Inflammatory macrophage (primary cell): ENCODE measurements at places on chromosomes 6 and 20.

GRCh38 chr6:112337209-112337638 lies 9.9 kb upstream of the RFPL4B start:
- DNase-seq: no peak

DNA sequence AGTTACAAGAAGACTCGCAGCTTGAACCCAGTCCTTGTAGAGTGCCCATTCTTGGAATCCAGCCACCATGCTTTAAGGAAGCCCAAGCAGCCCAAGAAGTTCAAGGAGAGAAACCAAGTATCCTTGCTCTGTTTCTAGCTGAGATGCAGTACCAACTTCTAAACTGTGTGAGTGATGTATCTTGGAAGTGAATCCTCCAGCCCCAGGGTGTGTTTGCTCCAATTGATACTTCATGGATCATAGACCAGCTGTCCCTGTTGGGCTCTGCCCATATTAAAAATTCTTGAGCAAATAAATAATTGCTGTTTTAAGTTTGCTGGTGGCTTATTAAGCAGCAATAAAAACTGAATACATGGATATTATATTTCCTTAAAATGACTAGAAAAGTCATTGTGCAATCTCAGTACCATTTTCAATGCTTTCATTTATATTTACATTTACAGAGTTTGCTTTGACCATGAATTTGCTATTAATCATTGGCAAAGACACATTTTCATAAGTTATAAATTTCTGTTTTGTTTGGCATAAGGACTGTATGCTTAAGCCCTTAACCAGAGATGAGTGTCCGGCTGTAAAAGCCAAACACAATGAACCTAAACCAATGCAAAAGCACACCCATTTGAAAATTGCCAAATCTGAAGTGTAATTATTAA lies 9.2 kb downstream of the SPTLC3 start:
- DNase-seq: no peak

DNA sequence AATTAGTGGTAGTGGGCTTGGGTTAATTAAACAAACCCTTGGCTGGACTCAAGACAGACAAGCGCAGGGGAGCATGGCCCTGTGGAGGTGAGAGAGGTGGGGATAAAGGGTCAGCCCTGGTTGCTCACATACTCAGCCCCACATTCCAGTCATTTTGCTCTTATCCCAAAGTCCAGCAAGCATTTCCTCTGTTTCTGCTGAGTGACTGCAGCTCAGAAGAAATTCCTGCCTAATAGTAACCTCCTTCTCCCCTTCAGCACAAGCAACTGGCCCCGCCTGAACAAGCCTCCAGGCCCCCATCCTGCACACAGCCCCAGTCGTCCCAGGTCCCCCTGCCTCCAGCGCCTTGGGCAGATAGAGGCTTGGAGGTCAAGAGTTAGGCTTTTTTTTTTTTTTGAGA lies 3.6 kb upstream of the TFEB start:
- no peak for DNase-seq

DNA sequence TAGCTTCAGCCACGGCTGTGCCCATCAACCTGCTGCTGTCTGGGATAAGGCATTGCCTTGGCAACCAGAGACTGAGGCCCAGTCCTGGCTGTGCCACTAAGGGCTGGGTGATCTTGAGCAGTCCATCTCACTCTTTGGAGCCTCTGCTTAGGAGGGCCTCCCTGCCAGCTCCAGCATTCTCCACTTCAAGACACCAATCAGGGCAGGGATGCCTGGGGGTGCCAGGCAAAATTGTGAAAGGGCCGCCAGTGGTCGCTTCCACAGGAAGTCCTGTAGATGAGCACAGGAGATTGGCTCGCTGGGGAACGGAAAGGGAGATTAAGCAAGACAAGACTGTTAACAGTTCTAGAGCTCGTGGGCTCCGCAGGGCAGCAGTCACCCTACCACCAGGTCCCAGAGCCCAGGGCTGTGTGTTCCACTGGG lies at the start of gene RAB44:
RAB44 (plus strand) TSS at position 346 of the 423 bp plus-strand sequence. CDS start 6,410 bp downstream, outside the sequence.
- peak; percentile 60 for DNase-seq

DNA sequence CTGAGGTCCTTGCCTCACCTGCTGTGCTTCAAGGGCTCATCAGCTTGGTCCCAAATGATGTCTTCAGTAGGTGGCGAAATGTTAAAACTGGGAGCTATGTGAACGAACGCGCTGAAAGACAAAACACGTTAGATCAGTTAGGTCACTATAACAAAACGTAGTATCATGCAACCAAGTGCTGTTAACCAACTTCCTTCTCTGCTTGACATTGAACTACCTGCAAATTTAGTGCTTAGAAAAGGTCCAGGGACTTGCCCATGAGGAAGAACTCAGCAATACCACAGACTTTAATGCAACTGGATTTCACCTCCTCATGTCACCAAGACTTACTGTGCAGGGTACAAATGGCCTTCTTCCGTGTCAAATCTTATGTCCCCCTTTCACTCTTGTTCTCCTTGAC lies 24.8 kb downstream of the BACH2 start:
- DNase-seq: no peak

GRCh38 chr6:46689657-46690056 lies 2.0 kb downstream of the TDRD6 start:
- DNase-seq: no peak

- DNase-seq: peak; percentile 59
These were observed 87.1 kb upstream of the SCGN start for GRCh38 chr6:25564943-25565342.

DNA sequence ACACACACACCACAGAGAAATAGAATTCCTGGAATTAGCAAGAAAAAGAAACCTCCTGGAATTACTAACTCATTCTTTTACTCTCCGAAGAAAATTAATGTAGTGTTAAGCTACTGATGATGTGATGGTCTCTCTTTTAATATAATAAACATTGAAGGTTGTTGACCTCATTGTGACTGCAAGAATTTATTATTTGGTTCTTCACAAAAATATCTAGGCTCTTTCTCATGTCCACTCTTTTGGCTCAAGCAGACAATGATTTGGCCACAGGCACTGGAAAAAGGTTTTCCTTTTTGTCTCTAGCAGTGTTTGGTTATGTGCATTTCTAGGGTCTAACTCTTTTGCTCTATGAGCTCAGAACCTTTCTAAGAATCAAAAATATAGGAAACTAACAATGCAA lies 811.9 kb downstream of the TENT5A start:
- no peak for DNase-seq

DNA sequence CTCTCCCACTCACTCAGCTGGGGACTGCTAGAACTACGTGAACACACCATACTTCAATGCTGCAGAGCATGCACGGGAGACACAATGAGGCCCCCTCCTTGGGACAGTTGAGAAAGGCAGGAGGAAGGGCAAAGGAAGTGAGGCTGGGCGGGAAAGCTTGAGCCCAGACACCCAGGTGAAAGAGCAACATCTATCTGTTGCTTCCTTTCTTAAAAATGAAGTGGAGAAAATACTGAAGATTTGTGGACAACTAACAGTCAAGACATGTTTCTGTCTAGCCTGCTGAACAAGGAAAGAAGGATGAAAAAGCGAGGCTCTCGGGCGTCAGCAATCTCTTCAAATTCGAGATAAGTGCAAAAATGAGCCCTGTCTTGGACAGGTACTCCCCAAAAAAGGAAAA lies 3.0 kb upstream of the NNAT start:
- no peak for DNase-seq

DNA sequence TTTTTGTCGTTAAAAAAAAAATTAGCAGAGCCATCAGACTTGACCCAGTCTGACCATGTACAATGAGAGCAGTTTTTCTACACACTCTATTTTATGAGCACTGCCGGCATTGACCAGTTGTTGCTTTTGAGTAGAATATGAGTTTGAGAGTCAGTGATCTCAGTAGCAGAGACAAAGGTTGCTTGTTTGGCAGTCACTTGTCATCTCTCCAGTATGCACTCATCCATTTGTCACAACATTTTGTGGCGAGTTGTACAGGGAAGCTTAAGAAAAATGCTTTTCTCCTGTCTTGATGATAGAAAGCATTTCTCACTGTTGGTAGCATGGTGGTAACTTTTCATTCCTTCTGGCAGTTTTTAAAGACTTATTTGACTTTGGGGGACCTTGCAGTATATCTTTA lies 159.9 kb downstream of the MMS22L start:
- DNase-seq: no peak

DNA sequence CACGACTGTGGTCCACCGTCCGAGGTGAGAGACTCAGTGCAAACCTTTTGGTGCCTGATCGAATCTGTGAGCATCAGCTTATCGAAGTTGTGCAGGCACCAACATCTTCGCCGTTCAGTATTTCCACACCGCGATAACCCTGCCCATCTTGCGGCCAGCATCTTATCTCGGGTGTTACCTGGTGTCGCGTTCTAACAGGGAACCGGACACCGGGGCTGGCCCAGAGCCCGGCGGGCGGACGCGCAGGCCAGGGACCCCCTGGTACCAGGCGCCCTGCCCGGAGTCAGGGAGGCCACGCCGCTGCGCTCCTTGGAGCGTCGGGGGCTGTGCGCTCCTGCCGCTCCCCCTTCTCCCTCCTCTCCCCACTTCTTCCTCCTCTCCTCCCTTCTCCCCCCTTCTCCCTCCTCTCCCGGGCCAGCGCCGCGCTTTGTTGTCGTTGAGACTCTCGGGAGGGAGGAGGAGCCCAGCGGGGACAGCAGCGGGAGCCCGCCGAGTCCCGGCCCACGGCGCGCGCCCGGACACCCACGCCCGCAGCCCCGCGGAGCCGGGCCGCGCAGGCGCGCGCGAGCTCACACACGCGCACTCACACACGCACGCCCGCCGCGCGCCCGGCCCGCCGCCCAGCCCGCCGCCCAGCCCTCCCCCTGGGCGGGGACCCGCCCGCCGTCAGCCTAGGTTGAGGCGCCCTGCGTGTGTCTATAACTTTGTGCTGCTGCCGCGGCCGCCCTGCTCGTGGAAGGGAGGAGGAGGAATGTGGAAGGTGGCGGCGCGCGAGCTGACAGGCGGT lies 1.4 kb upstream of the FOXO3 start:
- peak; percentile 85 for DNase-seq

- DNase-seq: peak; percentile 23
These were observed 12.9 kb downstream of the COX7A2 start for GRCh38 chr6:75230484-75231325.

GRCh38 chr6:143336446-143337152 lies 113.9 kb downstream of the ADAT2 start:
- no peak for DNase-seq

DNA sequence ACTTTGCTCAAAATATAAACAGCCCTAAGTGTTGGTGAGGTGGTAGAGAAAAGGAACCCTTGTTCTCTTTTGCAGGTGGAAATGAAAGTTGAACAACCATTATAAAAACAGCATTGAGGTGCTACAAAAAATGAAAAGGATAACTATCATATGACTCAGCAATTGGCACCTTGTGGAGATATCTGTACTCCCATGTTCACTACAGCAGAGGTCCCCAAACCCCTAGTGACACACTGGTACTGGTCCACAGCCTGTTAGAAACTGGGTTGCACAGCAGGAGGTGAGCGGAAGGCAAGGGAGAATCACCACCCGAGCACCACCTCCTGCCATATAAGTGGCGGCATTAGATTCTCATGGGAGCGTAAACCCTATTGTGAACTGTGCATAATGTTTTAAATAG lies 267.4 kb upstream of the THEMIS start:
- DNase-seq: no peak

- no peak for DNase-seq
These were observed 83.7 kb downstream of the HMGCLL1 start for GRCh38 chr6:55495277-55495676.

- DNase-seq: no peak
These were observed 6.1 kb downstream of the UQCC2 start for GRCh38 chr6:33705268-33705885.
